ENCODE measurements at places on chromosomes 11 and 22.

- peak; percentile 67 for DNase-seq
These were observed 45.2 kb upstream of the RASSF10 start for GRCh38 chr11:12963792-12964536.

DNA sequence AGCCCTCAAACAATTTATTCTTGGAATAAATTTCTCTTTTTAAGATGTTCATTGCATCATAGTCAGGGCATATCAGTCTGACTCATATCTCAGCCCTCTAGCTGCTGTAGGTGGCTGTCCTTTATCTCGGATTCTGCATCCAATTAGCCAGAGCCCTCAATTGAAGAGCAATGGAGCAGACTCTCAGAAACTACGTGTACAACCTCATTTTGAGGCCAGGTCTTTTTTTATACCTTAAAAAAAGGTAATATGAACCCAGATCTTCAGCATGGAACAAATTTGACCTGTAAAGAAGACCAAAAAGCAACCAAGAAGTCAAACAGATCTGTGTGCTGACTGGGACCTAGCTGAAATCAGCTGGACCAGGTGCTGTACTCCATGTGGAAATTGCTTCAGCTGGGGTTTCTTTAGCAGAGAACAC, 8.7 kb downstream of the OR52A5 start:
- DNase-seq, result no peak

- no peak for DNase-seq
These were observed 9.9 kb downstream of the STK33 start for GRCh38 chr11:8584082-8584481.

DNA sequence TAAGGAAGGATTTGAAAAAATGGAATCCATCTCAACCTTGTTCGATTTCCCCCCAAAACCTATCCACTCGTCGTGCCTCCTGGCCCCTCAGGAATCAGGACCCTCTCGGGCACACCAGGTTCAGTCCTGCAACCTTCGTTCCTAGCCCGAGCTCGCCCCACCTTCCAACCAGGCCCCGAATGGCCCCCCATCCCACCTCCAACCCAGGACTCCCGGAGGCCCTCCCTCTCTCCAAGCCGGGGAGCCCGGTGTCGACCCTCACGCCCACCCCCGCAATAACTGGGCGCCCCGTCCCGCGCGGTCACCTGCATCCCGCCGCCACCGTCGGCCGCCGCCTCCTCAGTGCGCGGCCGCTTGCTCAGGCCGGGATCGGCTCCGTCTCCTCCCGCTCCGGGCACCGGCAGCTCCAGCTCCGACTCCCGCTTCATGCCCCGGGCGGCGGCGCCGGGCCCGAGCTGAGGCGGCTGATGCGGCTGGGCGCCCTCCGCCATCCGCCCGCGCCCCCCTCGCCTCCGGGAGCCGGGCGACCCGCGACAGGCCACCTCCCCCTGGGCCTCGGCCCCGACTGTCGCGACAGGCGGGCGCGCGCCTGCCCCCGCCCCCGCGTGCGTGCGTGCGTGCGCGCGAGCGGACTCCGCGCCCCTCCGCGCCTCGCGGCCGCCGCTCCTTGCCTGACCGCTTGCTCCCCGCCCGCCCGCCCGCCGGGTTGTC, 534 bp downstream of the RBFOX2 start:
- DNase-seq, result peak; percentile 60

DNA sequence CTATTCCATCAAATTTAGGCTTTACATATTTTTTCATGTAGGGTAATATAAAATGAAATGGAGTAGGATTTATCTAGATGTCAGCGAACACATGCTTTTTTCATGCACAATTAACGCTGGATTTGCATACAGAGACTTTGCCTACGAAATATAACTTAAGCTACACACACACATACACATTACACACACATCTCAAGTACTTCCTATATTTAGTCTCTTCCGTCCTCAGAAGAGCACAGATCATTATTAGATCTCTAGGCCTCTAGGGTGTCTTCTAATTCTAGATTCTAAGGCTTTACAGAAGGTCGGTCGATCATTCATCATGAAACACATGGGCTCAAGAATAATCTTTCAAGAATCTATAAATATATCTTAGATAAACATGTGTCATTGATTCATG, 3.8 kb upstream of the MS4A13 start:
- no peak for DNase-seq

DNA sequence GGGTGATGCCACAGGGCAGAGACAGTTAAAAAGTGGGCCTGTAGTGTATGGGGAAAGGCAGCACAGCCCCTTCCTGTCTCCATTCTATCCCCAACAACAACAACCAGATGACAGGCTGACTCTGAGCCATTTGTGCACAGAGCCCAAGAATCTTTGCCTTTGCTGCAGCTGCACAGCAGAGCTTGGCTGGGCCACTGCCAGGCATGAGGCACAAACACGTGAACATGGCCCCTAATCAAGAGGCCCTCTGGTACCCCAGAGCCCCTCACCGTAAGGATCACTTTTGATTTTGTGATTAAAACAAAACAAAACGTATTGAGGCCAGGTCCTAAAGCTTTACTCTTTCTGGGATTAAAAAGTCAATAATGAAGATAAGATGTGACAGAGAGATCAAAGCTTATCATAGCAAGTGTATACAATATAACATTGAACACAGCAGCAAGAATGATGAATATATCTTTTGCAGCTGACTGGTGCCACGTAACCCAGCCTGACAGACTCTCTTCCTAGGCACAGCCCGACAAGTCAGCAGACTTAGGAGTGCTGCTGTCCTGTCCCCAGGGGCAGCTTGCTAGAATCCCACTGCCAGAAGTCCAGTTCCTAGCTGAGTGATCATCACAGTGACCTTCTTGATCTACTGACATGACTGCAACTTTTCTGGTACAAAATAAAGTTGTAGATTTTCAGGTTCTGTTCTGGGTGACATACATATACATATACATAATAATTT, 117.8 kb downstream of the SERGEF start:
- no peak for DNase-seq

DNA sequence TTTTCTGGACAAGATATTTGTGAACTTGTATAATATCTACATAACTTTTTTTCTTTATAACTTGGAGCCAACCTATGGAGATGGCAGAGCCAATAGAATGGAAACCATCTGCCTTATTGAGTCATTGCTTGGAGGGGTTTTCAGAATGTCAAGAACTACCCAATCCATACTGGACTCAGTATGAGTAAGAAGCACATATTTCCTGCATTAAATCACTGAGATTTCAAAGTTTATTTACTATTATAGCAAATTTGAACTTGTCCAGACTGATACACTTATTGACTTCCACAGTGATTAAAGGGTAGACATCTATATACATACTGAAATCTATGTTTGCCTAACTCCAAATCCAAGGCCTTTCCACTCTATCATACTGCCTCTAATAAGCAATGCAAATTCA, 704.0 kb downstream of the KCNA4 start:
- no peak for DNase-seq

DNA sequence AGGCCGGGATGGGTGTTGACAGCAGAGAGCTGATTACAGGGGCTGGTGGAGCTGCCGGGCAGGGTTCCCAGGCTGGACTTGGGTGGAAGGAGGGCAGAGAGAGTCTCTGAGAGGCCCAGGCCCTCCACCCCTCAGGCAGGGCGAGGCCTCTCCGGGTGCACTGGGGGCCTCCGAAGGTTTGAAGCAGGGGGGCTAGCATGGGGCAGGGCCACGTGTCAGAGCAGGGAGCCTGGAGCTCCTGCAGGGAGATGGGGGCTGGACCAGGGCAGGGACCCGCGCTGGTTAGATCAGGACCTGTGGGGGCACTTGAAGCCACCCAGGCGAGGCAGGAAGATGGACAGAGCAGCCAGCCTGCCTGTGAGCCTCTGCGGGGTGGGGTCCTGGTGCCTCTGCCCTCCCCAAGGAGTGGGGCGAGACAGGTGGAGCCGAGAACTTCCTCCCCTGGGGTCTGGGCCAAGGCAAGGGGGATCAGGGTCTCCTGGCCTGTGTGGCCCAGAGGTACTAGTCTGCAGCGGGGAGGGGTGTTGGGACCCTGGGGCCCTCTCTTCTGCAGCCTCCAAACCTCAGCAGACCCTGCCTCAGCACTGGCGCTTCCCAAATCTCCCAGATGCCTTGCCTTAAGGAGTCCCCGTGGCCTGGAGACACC, 911 bp downstream of the PANX2 start:
- no peak for DNase-seq

DNA sequence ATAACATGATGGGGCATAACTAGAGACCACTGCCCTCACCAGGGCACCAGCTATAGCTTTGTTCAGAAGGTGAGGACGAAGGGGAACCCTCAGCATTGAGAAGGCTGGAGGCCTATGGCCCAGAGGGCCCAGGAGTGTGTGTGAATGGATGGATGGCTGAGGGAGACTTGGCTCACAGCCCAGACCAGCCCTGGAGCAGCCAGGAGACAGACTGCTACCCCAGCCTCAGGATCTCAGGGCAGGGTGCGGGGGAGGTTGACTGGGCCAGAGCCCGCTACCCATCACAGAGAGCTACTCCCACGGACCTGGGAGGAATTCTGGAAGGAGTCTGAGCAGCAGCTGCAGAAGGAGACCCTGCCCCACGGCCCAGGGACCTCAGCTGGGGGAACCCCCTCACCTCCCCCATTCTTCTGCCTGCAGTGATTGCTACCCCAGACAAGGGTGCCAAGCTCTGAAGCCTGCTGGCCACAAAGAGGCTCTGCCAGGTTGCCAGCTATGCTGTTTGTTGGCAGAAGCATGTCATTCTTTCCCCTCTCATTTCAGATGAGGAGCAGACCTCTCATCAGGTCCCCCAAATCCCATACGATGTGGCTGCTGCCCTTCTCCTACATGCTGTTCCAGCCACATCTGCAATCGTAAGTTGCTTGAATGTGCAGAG, 5.4 kb upstream of the CSDC2 start:
- no peak for DNase-seq

DNA sequence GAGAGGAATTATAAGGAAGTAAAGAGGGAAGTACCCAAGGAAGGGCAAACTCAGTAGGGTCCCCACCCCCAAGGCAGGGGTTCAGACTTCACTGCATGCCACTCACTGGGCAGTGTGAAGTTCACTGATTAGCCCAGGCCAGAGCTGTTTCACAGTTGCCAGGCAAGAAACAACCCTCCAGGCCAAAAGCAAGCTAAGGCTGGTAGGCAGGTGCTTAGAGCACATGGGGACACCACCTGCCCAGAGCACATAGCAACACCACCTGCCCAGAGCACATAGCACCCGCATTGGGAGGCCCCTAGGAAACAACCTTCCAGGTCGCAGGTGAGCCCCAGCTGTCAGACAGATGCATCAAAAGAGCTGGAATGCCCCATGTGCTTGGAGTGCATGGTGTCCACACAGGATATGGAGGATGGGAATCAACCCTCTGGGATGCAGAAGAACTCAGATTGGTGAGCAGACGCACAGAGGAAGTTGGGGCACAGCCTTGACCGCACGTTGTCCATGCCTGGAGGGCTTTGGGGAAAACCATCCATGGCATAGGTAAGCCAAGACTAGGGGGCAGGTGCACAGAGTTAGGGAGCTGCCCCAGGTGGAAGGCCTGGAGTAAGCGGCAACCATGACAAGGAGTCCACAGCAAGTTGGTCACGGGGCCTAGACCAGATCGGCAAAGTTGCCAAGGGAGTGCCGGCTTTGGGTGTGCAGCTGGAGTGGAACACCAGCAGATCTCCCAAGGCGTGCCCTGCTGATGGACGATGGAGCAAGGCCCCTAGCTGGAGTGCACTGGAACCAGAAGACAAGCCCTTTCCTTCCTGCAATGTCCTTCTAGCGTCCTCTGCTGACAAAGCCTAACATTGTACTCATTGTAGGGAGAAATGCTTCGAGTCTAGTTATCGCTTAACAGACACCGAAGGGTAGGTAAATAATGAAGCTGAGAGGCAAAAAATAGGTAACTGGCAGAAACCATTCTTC, 7.8 kb upstream of the TMEM216 start:
- DNase-seq, result no peak

- no peak for DNase-seq
These were observed 8.6 kb downstream of the INPPL1 start for GRCh38 chr11:72233056-72233772.

DNA sequence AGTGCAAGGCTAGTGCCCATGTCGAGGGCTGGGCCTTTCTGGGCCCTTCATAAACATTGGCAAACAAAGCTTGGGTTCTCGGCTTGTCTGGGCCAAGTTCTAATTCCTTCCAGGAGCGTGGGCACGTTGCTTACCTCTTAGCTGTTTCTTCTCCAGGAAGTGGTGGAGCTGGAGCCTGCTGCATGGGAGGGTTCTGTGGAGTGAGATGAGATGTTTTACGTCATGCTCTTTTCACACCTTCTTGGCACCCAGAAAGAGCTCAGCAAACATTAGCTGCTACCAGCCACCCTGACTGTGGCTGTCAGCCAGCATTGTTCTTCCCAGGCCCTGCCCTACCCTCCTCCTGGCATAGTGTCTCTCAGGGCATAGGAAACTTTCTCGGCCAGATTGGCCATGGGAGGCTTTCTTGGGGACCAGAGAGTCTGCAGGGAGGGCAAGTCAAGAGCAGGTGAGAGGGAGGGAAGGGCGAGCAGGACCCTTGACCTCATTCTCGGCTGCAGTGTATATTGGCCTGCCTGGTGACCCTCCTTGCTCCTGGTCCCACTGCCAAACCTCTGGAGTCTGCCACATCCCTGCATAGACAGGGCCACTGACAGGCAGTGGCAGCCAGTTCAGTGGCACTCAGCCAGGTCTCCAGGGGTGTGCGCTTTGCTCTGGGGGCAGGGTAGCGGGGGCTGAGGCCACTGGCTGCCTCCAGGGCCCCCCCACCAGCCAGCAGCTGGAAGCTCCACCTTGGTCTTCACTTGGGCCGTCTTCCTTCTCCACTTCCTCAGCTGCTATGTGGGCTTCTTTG, 98.8 kb downstream of the BCR start:
- DNase-seq, result no peak

DNA sequence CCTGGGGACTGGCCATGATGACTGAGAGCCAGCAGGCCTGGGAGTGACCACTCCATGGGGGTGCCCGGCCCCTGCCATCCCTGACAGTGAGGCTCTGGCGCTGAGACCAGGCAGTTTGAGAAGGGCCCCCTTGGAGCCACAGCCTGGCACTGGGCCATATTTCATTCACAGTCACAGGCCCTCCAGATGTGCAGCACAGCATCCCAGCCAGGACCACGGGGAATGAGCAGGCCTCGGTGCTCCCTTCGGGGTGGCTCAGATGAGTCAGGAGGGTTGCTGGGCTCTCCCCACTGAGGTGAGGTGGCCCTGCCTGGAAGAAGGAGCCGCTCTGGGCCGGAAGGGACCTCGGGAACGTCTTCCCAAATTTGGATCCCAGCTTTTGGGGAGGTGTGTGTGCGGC, 53.0 kb downstream of the GRAMD4 start:
- no peak for DNase-seq

- DNase-seq, result no peak
These were observed 306.4 kb downstream of the NXPE2 start for GRCh38 chr11:114984611-114985163.

DNA sequence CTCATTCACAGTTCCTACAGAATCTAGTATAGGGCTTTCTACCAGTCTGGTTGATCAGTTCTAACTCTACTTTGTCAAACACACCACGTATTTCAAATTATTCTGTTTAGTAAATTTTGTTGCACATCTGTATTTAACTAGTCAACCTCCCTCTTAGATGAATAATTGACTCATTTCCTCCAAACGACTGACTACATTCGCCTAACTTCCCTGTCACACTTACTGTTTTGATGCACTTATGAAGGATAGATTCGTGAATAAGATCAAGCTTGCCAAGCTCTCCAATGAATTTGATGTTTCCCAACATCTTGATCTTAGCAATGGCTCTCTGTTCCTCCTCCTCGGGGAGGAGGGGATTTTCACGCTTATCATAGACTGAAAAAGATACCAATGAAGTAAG, 5.0 kb downstream of the EIF4G2 start:
- DNase-seq, result no peak

Data from HuH-7.5 (cell line).